GM12878 (cell line): ENCODE measurements at places on chromosomes 12 and 14. TPM values are rescaled to one million over a fixed set of nuclear protein-coding genes. Genes with fewer than 3 reads are reported as not detected.

Gene OASL
- 2.6 and 3.9 TPM in 2 replicates for total RNA-seq

Gene CLEC9A
- total RNA-seq: not detected in 2 replicates

Gene SDR9C7
- total RNA-seq: not detected in 2 replicates

Gene LAG3
- total RNA-seq: 4.2 and 5.2 TPM in 2 replicates

DNA sequence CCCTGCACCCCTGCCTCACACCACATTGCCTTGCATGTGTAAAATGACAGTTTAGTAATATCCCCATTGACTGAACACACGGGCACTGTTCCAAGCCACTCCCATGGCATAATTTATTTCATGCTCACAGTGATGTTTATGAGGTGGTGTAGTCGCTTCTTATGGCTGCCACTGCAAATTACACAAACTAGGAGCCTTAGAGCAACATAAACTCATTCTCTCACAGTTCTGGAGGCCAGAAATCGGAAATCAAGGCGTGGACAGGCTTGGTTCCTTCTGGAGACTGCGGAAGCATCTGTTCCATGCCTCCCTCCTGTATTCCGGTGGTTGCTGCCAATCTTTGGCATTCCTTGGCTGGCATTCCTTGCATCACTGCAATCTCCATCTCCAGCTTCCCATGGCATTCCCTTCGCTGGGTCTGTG lies 97.3 kb downstream of the RIN3 start:
- no peak for DNase-seq

GRCh38 chr12:15276088-15276698 lies 46.1 kb upstream of the PTPRO start:
- DNase-seq: no peak

DNA sequence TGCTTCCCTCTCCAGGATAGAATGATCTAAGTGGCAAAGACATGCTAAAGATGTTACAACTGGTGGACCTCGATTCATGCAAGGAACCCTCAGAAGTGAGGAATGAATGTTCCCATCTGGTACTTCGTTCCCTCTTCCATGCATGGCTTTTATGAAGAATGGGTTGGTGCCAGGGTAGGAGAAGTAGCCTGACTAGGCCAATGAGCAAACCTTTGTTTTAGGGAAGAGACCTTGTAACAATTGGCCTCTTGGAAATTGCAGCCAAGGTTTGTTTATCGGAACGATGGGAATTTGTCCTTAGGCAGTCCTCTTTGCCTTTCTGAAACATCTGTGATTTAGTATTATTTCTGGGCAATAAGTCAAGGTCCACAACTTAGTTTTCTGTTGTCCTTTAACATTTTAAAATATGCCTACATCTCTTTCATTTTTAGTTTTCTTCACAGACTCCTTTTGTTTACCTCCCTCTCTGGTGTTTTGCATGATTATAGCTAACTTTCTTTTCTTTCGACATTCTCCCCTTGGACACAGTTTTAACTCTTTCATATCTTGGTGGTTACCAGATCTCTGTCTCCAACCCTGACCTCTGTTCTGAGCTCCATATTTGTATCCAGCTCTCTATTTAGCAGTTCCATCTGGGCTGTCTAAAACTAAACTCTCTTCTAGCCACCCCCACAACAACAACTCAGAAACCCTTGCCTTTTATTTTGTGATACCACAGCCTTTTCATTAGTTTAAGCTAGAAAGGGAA lies 70.0 kb downstream of the DIP2B start:
- DNase-seq: no peak

- no peak for DNase-seq
These were observed 234.8 kb upstream of the ATP2B1 start for GRCh38 chr12:89943463-89943862.
